ENCODE measurements at places on chromosomes 11 and 22. TPM values are rescaled to one million over a fixed set of nuclear protein-coding genes. Genes with fewer than 3 reads are reported as not detected.

RPS25 gene
- 1,415 TPM for total RNA-seq

DNA sequence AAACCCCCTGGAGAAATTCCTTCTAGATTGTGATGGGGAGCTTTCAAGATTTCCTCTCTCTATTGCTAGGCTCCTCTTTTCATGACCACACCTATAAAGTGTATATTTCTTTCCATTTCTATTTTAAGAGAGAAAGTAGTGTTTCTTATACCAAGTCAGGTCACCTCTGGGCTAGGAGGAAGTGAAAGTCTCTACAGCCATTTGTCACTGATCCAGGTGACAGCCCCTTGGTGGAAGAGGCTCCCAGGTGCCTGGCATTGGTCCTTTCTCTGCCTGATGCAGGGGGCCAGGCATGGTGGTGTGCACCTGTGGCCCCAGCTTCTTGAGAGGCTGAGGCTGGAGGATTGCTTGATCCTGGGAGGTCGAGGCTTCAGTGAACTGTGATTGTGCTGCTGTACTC, 64.7 kb downstream of the DHCR7 start:
- no peak for DNase-seq

- no peak for DNase-seq
Measured at GRCh38 chr22:50443801-50444625, 30.8 kb downstream of the SBF1 start.

- DNase-seq: no peak
Measured at GRCh38 chr22:35460688-35461087, 60.7 kb downstream of the MCM5 start.

DNA sequence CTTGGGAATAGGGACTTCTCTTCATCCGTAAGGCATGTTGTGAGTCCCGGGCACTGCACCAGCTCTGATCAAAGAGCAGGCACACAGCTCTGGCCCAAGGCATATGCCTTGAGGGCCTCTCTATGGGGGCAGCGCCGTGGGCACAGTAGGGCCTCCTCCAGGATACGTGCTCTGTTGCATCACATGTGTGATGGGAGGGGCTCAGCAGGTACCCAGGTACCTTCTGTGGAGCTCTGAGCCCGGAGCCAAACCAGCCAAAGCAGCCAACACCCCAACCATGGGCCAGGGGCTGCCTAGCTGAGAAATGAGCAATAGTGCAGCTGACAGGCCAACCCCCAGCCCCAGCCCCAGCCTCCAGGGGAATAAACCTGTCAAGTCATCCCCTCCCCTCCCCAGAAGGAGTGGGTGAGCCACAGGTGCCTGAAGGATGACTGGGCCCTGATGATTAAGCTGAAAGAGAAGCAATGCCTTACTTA, 79.7 kb upstream of the SHISAL1 start:
- no peak for DNase-seq

DNA sequence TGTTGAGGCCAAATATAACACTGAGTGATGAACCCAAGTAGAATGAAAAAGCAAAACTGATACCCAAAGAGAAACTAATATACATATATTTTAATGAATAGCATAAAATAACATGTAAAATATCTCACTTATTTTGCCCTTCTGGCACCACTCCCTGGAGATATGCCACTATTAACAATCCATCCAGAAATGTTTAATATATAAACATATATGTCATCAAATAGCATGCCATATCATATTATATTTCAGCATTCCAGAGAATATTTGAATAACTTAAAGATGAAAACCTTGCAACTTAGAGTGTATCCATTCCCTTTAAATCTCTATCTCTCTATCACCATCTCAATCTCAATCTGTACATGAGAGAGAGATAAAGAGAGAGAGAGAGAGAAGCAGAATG, 1073.3 kb upstream of the RAG2 start:
- DNase-seq: no peak

DNA sequence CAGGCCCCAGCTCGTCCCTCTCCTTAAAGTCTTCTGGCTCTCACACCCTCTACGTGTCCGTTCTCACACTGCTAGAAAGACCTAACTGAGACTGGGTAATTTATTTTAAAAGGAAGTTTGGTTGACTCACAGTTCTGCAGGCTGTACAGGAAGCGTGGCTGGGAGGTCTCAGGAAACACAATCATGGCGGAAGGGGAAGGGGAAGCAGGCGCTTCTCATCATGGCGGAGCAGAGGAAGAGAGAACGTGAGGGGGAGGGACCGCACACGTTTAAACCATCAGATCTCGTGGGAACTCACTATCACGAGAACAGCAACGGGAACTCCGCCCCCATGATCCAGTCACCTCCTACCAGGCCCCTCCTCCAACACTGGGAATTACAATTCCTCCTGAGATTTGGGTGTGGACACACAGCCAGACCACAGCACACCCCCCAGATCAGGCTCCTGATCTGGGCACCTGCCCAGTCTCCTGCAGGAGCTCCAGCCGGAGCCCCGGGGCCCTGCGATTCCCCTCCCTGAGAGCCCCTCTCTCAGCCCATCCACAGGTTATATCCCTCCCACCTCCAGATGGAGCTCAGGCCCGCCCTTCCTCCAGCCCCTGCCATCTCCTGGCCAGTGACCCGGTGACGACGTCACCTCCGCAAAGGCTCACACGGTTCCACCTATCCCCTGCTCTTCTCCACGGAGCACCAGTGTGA, 170.2 kb downstream of the BRD1 start:
- DNase-seq: no peak

Data from esophagus muscularis mucosa (tissue), 4 donors.